Anterior cingulate cortex (tissue), 58 donors: ENCODE measurements at places on chromosomes 1 and 21.

DNA sequence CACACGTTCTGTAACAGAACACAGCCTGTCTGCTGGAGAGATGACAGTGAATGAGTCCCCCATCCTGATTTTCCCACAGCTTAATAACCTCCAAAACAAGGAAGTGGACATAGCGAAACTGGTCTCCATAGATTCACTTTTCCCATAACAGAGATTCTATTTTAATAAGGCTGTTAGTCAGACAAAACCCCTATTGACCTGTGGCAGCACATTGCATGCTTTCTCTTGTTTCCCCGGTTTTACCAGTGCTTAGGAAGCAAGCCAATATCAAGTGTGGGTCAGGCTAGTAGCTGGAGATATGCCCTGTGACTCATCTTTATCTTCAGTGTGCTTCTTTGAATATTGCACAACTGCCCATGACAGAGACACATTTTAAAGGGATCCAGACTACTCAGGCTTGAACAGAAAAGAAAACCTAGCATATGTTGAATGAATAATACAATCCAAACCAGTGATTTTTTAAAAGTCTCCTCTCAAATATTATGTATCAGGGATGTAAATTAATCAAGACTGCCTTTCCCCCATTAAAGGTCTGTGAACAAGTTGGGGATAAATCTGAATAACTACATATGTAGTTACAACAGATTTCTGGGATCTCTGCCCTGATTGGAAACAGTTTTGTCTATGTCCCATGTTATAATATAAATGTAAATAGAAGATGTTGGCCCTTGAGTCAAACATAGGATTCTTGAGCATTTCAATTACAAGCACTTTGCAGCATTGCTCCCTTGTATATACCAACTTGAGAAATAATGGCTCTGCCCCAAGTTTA lies 11.9 kb upstream of the CLDN8 start:
- no peak for DNase-seq

DNA sequence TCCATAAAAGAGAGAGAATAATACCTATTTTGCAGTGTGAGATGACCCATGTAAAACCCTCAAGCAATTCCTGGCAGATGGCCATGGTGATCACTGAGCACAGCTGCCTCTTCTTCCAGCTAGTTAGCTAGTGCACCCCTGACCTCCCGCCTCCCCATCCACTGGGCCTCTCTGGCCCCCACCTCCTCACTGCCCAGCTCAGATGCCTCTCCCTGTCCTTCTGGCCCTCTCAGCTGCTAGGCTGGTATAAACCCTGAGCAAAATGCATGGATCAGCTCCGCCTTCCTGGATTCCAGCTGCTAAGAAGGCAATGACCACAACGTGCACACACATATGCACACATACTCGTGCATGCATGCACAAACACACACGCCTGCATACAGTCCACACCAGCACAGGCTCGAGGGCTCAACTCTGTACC lies 117.2 kb downstream of the DMRTB1 start:
- DNase-seq: no peak

DNA sequence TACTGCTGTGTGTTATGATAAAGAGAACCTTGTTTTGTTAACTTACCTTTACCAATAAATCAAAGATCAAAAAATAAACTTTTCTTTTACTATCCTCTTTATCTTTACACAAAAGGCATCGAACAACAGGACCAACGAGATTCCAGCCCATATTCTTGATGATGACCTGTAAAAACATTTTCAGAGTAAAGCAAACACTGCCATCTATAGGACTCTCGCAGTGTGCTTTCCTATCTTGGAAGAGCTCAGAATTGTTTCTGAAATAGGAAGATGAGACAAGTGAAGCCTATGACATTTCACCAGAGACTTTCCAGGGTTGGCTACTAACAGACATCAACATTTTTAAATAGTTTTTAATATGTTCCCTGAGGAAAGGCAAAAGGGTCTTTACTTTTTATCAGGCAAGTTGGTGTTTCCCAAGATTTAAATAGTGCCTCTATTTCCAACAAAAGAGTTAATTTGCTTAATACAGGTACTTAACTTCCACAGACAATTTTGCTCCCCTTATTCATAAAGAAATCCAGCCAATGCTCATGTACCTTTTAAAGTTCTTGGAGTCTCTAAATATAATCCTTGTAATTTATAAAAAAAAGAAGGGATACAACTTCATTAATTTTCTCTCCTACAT lies 7.3 kb downstream of the GLMN start:
- DNase-seq: no peak

- DNase-seq: no peak
Observed at GRCh38 chr1:63042278-63042677, 258.3 kb downstream of the ATG4C start.

- DNase-seq: no peak
Observed at GRCh38 chr1:44672254-44672955, 1.9 kb downstream of the TMEM53 start.

DNA sequence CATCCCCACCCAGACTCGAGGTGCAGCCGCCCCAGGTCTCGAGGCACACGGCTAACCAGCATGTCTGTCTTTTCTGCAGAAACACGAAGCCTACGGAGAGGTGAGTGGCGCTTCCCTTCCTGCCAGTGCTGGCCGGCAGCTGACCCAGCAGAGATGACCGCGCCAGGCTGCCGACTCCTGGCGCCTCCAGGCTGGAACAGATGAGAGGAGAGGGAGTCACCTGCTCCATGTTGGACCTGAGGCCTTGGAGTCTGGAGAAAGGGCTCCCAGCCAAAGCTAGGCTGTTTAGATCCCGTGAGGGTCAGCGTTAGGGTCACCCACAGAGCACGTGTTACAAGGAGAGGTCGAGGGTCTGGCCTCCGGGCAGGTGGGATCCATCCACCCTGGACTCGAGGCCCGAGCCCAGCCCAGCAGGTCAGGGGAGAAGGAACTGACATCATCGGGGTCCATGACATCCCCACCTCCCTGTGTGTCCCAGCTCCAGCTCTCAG lies 14.9 kb downstream of the COL6A2 start:
- no peak for DNase-seq

DNA sequence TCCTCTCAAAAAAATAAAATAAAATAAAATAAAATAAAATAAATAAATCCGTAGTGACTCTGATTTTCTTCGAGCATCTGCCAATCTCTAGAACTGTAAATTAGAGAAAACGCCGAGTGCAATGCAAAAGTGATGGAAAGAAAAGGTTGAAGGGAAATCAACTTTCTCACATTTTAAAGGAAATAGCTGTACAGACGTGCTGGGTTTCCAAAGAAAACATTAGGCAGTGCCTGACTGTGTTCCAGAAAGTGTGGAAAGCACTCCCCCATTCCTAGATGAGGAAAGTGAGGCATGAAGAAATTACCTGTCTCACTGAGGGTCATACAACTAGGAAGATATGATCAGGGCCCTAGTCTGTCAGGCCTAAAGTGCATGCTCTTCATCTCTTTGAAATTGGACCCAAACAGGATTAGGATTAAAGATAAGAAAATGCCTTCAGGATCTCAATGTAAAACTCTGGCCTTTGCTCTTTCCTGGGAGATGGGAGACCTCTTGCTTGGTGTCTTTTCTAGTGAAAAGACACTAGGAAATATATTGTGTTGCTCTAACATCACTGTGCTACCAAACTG lies 1.8 kb upstream of the PTPN14 start:
- no peak for DNase-seq

DNA sequence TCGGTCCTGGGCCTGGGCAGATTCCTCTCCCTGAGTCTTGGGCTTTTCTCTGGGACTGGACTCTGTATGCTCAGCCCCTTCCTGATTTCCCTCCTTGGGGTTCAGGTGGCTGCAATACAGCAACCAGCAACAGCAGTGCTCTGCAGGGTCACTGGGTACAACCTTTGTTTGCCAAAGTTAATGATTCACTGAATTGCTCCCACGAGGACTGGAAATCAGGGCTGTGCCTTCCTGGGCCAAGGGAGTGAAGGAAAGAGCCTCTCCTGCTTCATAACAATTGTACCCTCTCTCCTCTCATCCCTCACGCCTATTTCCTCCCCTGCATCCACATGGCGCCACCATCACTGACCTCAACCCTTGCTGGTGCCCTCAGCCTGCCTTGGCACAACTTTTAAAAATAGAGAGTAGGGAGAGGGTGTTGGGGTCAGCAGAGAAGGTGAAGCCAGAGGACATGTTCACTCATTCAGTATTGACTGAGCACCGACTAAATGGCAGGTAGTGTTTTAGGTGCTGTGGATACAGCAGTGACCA lies 52.8 kb upstream of the GOLT1A start:
- DNase-seq: no peak

DNA sequence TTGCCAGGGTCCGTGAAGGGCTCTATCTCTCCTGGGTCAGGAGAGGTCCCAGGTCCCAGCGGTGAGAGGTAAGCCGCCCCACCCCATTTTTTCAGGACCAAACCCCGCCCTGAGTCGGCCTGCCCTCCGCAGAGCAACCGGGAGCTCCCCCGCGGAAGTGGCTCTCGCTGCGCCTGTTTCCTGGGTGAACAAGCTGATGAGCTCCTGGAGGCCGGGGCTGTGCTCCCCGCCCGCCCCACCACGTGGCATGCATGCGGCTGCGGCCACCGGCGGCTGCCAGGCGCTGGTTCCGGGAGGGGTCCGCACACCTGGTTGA lies 32.0 kb downstream of the ZBTB17 start:
- no peak for DNase-seq

DNA sequence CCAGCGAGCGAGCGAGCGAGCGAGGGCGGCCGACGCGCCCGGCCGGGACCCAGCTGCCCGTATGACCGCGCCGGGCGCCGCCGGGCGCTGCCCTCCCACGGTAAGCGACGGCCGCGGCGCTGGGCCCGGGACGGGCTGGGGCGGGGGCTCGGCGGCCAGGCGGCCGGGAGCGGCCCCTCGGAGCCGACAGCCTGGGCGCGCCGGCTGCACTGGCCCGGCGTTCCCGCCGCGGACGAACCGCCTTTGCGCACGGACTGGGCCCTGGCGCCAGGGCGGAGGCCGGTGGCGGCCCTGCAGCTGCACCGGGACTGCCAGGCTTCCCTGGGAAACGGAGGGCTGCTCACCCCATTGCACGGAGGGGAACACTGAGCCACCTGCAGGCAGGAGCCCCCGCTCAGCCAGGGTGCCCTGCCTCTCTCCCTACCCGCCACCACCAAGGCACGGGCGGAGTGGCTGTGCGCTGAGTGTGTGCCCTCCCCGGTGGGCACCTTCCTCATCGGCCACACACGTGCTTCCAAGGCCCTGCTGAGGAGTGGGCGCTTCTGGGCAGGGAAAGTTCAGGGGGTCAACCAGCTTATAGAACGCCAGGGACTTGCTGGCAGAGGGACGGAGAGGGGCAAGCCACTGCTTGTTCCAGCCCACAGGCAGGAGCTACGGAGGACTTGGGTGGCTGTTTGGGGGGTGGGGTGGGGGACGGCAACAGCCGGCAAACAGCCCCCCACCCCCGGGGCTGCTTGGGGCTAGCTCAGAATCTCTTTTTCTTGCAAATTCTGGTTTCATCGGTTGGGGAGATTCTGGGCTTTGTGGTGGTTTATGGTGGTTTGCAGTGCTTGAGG lies 532 bp downstream of the CSF1 start:
- no peak for DNase-seq
